CD4-positive, alpha-beta T cell treated with Interferon alpha-2 for 1 hour (primary cell): ENCODE measurements at places on chromosomes 6 and 20.
A peak's percentile ranks its signal among the peaks of the same experiment; 100 is the strongest.

- peak; percentile 4 for DNase-seq
Measured at GRCh38 chr6:27188061-27188884, 59.2 kb upstream of the PRSS16 start.

DNA sequence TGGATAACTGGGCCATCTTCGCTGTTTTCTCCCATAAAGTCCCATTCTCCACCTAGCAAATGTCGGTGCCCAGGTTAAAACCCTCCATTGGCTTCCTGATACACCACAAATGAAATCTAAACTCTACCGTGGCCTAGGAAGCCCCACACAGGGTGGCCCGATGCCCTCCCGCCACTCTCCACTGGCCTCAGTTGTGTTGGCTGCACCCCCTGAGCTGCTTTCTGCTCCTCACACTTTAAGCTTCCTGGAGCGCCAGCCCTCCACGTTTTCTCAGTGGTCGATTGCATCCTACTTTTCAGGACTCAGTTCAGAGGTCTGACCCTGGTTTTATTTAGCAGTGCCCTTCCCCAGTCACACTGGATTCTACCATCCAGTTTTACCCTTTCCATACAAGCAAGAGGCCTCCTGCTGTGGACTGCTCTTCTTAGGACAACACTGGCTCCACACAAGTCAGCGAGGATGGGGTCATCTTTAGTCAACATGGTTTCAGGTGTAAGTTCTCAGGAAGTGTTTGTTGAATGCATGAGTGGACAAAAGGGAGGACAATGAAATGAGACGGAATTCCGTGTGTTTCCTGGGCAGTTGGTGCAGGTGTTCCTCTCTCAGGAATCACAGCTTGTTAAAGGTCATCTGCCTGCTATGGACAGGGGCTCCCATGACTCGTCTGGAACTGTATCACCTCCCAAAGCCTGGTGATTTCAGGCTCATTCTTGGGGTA is 124.1 kb downstream of the SULF2 start:
- no peak for DNase-seq

GRCh38 chr6:21587179-21587960 is 6.2 kb upstream of the SOX4 start:
- peak; percentile 19 for DNase-seq

DNA sequence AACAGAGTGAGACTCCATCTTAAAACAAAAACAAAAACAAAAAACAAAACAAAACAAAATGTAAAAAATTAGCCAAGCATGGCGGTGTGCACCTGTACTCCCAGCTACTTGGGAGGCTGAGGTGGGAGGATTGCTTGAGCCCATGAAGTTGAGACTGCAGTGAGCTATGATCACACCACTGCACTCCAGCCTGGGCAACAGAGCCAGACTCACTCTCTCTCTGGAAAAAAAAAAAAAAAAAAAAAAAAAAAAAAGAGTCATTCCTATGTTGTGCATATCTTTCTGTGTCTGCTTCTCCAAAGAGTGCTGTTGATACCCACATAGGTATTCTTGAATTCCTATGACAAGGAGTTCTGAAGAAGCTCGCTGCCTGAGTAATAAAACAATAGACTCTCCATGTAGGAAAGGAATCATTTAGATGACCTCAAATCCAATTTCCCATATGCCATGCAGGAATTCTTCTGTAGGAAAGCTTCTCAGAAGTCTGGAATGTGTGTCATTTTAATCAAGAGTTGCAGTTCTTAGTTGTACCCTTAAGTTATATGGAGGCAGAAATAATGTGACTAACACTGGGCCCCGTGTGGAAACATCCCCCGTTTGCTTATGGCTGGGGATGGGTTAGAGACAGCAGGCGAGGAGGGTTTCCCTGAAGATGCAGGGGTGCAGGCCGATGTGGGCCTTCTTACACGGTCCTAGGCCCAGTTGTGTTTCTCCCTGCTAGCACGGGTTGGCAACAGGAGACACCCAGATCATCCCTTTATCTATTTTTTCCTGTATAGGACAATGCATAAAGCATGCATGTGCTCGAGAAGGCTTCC is 79.4 kb downstream of the ZDHHC14 start:
- no peak for DNase-seq

DNA sequence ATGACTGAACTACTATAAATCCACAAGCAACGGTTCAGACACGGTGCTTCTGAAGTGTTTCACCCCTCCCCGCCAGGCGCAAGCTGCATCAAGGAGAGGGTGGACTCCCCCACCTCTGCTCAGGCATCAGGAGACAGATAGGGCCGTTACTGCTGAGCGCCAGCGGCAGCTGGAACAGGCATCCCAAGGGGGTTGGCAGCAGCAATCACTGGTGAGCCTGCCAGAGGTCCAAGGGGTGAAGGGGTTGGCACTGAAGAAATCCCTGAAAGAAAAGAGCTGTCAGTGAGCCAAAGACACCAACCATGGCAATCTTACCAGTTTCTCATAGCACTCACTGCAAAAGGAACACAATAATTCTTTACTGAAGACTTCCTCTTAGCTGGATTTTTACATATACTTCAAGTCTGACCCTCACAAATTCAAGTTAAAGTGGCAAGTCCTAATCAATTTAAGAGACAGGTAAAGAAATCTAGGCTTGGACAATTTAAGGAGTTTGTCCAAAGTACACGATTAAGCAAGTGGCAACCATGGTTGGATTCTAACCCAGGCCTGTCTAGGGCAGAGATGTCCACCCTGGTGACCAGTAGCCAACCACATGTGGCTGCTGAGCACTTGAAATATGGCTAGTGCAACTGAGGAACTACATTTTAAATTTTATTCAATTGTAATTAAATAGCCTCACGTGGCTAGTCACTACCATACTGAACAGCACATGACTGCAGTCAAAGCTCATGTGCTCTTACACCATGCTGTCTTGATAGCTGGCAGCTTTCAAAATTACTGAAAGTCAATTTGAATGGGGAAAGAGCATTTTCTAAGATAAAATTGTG is 21.7 kb upstream of the TBC1D20 start:
- no peak for DNase-seq
